ENCODE measurements at places on chromosomes 7 and 10.
A peak's percentile ranks its signal among the peaks of the same experiment; 100 is the strongest.

DNA sequence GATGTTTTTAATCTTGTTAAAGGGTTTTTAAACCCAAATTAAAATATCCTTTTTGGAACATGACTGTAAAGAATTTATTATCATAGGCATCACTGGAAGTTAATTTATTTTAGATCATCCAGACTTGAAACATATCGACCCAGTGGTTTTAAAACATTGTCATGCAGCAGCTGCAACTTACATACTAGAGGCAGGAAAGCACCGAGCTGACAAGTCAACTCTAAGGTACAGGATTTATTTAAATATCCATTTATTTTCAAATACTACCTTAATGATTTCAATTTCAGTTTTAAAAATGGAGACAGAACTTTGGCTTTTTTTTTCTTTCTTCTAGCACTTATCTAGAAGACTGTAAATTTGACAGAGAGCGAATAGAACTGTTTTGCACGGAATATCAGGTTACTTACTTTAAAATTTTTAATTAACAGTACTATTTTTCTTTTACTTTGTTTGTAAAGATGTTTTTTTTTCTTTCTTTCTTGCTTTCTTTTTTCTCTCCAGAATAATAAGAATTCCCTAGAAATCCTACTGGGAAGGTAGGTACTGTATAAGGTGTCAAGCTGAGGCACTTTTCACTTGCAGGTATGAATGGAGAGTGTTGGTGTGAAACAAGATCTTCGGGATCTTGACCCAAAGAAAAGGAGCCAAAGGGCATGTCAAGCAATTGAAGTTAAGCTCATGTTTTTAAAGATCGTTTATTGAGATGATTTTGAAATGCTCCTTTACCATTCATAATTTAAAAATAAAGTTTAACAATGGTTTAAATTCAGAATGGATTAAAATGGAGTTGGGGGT is 1.8 kb downstream of the COMMD3 start:
- no peak for DNase-seq

GRCh38 chr10:97336942-97337831 is 2.7 kb upstream of the FRAT2 start:
- no peak for DNase-seq

- no peak for DNase-seq
Observed at GRCh38 chr10:22573820-22574569, 140.4 kb downstream of the PIP4K2A start.

DNA sequence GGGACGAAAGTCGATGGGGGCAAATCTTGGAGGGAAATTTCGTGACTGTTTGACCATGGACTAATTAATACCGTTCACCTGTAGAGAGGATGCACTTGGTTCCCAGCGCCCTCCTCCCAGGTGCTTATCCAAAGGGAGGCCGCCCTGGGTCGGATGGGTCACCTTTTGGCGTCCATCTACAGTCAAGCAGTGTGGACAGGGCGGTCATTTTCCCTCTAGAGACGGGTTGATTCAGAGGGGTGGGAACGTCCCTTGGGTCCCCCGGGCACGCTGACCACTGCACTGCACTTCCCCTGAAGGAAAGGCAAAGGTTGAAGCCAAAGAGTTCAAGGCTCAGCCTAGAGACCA is 2.0 kb downstream of the PRR15 start:
- DNase-seq = no peak

GRCh38 chr10:53233749-53234148 is 461.2 kb upstream of the MBL2 start:
- no peak for DNase-seq

- DNase-seq = no peak
Observed at GRCh38 chr10:1738950-1739349, 1.6 kb upstream of the ADARB2 start.

- DNase-seq = no peak
Observed at GRCh38 chr10:51964630-51965029, 265.2 kb upstream of the CSTF2T start.

GRCh38 chr7:41134300-41135255 is 568.3 kb downstream of the INHBA start:
- no peak for DNase-seq

- no peak for DNase-seq
Observed at GRCh38 chr10:31804352-31804810, 124.2 kb downstream of the ARHGAP12 start.

DNA sequence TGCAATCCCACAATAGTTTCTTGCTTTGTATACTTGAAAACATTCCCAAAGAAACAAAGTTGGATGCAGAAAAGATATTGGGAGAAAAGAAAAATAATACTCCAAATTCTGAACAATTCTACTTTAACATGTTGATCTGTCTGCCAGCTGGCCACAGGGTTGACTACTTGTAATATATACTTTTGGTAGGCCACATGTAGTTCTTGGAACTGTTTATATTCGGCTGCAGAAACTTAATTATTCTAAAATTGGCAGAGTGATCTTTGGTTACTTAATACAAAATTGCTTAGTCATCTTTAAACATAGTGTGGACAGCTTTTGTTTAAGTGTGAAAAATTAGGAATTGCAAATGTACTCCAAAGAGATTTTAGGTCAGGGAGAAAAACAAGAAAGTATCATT is 76.0 kb downstream of the CALD1 start:
- no peak for DNase-seq

GRCh38 chr10:30774261-30774660 is 144.7 kb upstream of the LYZL2 start:
- DNase-seq = no peak

DNA sequence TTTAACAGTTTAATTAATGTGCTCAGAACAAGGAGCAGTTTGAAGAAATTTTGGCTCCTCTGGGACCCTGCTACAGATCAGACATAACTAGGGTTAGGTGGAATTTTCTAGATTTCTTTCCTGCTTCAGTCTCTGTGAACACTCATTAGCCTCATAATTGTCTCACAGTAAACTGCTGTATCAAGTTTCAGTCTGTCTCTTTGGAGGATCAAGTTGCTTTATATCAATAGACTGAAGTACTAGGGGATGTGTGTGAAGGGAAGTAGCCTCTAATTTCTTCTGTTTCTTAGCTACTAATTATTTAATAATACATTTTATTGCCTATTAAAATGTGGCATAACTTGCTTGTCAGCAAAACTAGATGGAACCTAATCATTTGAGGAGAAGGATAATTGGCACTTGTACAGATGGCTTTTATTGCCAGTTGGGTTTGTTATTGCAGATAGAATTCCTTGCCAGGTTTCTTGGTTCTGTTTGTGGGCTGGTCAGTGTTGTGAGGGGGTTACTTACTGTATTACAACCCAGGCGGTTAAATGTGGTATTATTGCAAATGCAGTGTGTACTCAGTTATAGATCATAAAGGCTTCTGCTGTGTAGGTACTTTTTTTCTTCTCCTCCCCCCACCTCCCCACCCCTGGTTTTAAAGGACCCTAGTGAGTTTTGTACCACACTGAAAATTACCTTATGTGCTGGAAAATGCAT is 758.0 kb downstream of the AUTS2 start:
- peak; percentile 16 for DNase-seq

DNA sequence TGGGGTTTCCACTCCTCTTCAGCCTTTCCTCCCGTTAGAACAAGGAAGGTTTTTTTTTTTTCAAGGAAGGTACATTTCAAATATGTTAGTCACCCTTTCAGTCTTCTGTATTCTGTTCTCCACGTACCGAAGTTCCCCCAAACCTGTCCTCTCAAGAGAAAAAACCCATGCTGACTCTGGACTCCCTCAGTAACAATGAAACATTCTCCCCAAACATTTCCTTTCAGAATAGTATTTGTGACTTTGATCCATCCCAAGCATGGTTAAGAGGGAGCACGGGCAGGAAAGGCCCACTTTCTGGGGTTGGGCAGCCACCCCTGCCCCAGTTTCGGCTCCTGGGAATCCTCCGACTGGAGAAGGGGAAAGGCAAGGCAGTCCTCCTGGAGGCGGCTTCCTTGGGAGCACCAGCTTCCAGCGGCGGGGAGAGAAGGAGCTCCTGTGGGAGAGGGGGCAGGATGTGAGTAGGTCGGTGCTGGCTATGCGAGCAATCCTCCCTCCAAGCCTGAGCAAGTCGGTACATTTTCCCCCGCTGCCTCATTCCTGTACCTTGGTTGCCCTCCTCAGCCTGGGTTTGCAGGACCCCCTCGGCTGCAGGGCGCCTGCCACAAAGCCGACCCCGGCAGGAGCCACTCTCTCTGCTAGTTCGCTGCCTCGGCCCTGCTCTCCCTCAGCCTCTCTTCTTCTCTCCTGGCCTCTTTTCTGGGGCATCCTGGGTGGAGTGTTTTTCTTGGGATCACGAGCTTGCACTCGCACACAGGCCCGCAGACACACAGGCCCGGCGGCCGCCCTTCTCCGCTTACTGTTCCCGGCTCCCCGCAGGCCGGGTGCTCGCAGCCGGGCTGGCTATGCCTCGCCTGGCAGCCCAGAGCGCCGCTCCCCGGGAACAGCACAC is 2.1 kb upstream of the HOXA1 start:
- no peak for DNase-seq

- DNase-seq = no peak
Observed at GRCh38 chr10:61729596-61729995, 66.9 kb downstream of the CABCOCO1 start.

DNA sequence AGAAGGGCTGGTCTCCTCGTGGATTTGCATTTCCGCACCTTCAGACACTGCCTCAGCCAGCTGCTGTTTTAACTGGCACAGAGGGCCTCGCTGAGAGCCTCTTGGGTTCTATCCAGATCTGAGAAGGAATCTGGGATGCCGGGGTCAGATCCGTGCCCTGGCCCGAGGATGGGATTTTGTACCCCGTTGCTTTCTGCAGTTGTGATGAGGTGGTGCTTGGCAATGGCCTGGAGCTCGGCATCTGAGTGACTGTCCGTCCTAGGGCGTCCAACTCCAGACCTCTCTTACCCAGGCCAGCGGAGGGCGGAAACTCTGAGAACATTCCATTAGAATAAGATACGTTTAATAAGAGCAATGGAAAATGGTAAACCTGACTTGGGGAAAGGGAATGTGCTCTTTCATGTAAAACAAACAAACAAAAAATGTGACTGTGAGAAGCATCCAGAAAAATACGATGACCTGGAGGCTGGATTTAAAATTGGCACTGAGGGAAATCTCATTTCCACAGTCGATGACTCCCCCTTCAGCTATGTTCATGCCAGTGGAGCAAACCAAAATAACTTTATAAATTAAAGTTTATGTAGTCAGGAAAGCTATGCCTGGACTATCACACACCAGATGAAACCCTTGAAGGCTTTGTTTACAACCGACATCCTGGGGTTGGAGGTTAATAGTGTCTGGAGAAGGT is 39.6 kb downstream of the GRK5 start:
- no peak for DNase-seq

GRCh38 chr10:108358912-108359311 is 1194.4 kb upstream of the SORCS1 start:
- DNase-seq = no peak

DNA sequence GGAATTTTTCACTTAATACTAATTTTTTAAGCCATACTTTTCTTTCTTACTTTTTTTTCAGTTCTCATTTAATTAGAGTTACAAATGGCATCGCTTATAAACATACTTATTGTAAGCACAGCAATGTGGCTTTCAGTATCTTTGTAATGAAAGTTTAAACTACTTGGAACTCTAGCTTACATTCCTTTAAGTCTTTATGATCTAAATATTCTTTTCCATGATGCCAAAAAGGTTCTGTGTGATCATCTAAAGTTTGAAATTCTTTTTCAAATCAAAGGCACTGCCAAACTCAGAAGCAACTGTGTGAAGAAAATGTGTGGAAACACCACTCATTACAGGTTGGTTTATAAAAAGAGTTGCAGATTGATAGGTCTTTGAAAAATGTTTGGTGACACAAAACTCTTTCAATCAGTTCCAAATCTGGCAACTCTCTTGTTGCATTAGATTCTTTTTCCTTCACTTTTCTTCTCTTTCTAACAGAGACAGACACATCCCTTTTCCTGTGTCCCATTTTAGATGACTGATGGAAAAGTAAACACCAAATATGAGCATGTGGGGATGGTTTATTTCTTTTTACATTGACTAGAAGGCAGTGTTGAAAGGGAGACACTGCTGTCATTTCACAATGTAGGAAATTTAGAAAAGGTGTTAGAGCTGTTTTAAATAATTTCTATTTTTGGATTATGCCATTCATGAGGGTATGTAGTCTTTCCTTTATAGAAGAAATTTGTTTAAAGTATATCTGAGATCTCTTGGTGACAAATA is 392.3 kb downstream of the SUGCT start:
- DNase-seq = no peak

GRCh38 chr10:44635176-44635575 is 250.3 kb upstream of the CXCL12 start:
- no peak for DNase-seq

- no peak for DNase-seq
Observed at GRCh38 chr7:27933671-27934565, 194.0 kb downstream of the TAX1BP1 start.

GRCh38 chr7:154960063-154960790 is 42.7 kb downstream of the PAXIP1 start:
- DNase-seq = no peak

DNA sequence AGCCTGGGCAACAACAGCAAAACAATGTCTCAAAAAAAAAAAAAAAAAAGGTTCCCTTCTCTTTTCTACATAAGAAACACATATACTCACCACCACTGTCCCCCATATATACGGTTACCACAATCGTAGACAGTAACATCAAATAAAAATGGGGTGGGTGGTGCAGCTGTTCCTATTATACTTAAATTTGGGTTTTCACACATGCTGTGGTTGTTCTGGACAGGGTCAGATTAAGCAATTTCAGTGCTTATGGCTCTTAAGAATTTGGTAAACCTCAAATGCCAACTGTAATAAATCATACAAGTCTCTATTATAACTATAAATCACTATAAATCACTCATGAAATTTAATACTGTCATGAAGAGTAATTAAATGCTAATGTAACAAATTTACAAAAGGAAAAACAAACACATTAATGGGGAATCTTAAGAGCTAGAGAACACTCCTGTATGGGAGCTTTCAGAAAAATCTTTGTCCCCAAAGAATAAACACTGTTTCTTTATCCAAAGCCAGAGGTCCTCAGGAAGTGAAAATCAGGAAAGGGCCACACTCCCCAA is 143.6 kb downstream of the GLI3 start:
- DNase-seq = no peak

- no peak for DNase-seq
Observed at GRCh38 chr10:102712089-102712488, 2.1 kb downstream of the ARL3 start.

- no peak for DNase-seq
Observed at GRCh38 chr7:48887500-48887899, 36.8 kb upstream of the CDC14C start.

DNA sequence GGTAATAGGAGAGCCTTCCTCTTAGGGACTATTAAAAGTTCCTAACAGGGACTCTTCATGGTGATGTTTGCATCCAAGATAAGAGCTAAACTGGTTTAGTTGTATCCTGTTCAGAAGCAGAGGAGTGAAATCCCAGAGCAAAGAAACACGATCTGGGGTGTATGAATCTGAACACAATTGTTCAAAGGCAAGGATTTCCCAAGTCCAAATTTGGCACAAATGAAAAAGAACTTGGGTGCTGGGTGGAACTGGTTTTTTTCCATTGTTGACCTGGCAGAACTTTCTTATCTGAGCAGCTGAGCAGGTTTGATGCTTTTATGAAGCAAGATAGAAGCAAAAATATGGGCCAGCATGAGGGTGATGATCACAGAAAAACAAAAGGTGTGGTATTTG is 6.0 kb downstream of the AGFG2 start:
- no peak for DNase-seq

- no peak for DNase-seq
Observed at GRCh38 chr10:22761569-22762220, 47.3 kb upstream of the PIP4K2A start.

GRCh38 chr7:43650457-43651052 is 67.6 kb downstream of the STK17A start:
- no peak for DNase-seq

All from NCI-H774 (cell line).